Thyroid gland (tissue), 4 donors: ENCODE measurements at places on chromosomes 6 and 20. TPM values are rescaled to one million over a fixed set of nuclear protein-coding genes. Genes with fewer than 3 reads are reported as not detected.
A peak's percentile ranks its signal among the peaks of the same experiment; 100 is the strongest.

GRCh38 chr6:147222160-147222838, 18.1 kb downstream of the STXBP5 start:
- H3K27me3 ChIP-seq: no peaks in the 10 kb centered on the region
- no peaks in the 10 kb centered on the region for H3K4me1 ChIP-seq
- no peak overlapping the region for H3K27ac ChIP-seq
- no peaks in the 10 kb centered on the region for H3K36me3 ChIP-seq
- DNase-seq: no peak

GRCh38 chr6:139230391-139230840, 61.4 kb downstream of the TXLNB start:
- no peaks in the 10 kb centered on the region for H3K27me3 ChIP-seq
- H3K27ac ChIP-seq: no peak overlapping the region
- no peak for DNase-seq
- no peaks in the 10 kb centered on the region for H3K36me3 ChIP-seq
- H3K4me1 ChIP-seq: no peaks in the 10 kb centered on the region

- no peaks in the 10 kb centered on the region for H3K27me3 ChIP-seq
- no peak overlapping the region for H3K4me3 ChIP-seq
- peak overlapping the region; percentile 32 for H3K27ac ChIP-seq
- DNase-seq: peak; percentile 13
- no peaks in the 10 kb centered on the region for H3K36me3 ChIP-seq
- peaks cover 18% of the 10 kb centered on the region for H3K4me1 ChIP-seq
Measured at GRCh38 chr6:113994934-113995342, 24.0 kb upstream of the HDAC2 start.

DNA sequence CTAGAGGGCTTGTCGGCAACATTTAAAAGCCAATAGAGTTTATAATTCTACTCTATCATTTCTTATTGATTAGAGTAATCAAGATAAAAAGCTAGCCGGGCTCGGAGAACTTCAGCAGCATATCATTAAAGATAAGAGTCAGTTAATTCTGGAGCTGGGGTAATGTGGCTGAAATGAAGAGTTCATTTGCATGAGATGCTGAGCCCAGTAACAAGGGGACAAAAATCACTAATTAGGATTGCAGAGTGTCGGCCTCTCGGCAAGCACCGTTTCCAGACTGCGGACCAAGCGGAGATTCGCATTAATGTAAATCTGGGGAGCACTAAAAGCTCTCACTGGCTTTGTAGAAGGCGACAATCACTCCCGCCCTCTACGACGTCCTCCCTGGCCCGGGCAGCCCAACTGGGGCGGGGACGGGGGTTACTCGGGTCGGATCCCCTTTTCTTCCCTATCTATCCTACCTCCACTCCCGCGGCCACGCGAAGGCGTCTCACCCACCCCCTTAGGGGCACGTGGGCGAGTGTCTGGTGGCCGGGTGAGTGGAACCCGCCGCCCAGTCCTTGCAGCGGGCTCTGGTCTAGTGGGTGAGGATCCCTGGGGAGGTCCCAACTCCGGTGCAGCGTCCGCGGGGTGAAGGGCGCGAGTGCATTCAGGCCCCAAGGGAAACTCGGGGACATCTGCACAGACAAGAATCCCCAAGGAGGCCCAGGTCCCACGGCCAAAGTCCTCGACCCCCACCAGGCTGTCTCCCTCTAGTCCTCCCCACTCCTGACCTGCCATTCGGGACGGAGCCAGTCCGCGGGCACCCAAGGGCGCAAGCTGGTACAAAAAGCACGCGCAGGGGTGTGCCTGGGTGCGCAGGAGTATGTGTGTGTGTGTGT, 42.2 kb upstream of the OSTM1 start:
- H3K27me3 ChIP-seq: no peaks in the 10 kb centered on the region
- no peak for DNase-seq
- peaks cover 39% of the 10 kb centered on the region for H3K4me1 ChIP-seq
- H3K4me3 ChIP-seq: no peak overlapping the region
- no peaks in the 10 kb centered on the region for H3K36me3 ChIP-seq
- H3K27ac ChIP-seq: no peak overlapping the region

DNA sequence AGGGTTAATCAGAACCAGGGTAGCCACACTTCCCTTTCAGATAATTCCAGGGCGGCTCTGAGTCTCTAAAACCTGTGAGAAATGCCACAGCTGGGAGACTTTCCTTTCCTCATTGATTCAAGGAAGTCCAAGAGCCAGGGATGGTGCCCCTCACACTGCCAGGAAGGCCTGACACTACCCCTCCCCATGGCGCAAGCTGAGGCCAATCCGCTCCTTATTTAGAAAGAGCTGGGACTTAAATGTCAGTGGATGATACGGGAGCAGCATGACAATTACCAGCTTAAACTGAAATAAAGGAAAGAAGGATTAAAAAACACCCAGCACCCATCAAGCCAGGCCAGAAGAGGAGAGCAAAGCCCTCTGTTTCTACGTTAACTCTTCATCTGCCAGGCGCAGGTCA, 244.4 kb downstream of the LRFN2 start:
- no peak for DNase-seq
- H3K4me3 ChIP-seq: no peak overlapping the region
- H3K27me3 ChIP-seq: no peaks in the 10 kb centered on the region
- no peaks in the 10 kb centered on the region for H3K4me1 ChIP-seq
- H3K36me3 ChIP-seq: no peaks in the 10 kb centered on the region
- H3K27ac ChIP-seq: no peak overlapping the region

DNA sequence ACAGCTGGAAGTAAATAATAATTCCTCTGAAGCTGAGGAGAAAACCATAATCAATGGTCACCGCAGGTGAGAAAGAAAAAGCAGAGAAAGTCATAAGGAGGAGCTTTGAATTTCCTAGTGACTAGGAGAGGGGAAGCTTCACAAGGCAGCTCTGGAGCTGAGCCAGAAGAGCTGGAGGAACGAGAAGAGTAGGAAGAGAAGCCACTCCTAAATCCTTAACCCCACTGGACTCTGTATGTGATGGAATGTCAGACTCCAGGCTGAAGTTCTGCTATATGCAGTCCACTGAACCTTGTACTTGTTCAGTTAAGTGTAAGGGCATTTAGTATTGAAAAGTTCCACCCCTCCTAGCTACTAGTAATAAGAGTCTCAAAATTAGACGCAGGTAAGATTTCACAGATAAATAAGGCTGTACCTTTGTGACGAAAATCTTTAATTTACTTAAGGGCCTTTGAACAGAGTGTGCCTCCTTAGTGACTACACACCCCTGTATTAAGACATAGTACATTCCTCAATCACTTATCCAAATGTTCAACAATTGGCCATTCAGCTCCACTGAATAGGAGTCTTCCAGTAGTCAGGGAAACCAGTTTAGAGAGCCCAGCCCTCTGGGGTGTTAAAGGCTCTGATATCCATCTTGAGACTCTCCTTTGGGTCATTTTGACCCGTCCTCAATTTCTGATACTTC, 71.4 kb upstream of the UFL1 start:
- H3K36me3 ChIP-seq: no peaks in the 10 kb centered on the region
- H3K4me1 ChIP-seq: no peaks in the 10 kb centered on the region
- H3K27me3 ChIP-seq: no peaks in the 10 kb centered on the region
- H3K4me3 ChIP-seq: no peak overlapping the region

GRCh38 chr6:166526937-166527336, 59.5 kb downstream of the RAMACL start:
- peaks cover 13% of the 10 kb centered on the region for H3K36me3 ChIP-seq
- DNase-seq: no peak
- H3K4me1 ChIP-seq: peaks cover 5% of the 10 kb centered on the region
- no peak overlapping the region for H3K4me3 ChIP-seq

TGM3 gene
- total RNA-seq: not detected

GRCh38 chr20:10119336-10119735, 84.5 kb downstream of the ANKEF1 start:
- no peaks in the 10 kb centered on the region for H3K27me3 ChIP-seq
- H3K36me3 ChIP-seq: no peaks in the 10 kb centered on the region
- no peak overlapping the region for H3K4me3 ChIP-seq

KCNQ5 gene
- 1.1 TPM for total RNA-seq

GRCh38 chr6:154529957-154530356, 19.5 kb upstream of the CNKSR3 start:
- H3K27me3 ChIP-seq: no peaks in the 10 kb centered on the region
- H3K4me3 ChIP-seq: no peak overlapping the region
- H3K36me3 ChIP-seq: no peaks in the 10 kb centered on the region
- no peak overlapping the region for H3K27ac ChIP-seq
- no peak for DNase-seq

- no peak overlapping the region for H3K4me3 ChIP-seq
- no peaks in the 10 kb centered on the region for H3K27me3 ChIP-seq
- peak overlapping the region; percentile 70 for H3K27ac ChIP-seq
- H3K36me3 ChIP-seq: peaks cover 3% of the 10 kb centered on the region
Measured at GRCh38 chr6:154164397-154164796, 125.4 kb downstream of the OPRM1 start.

- no peaks in the 10 kb centered on the region for H3K36me3 ChIP-seq
- H3K4me1 ChIP-seq: peaks cover 3% of the 10 kb centered on the region
- H3K4me3 ChIP-seq: no peak overlapping the region
- DNase-seq: no peak
Measured at GRCh38 chr6:140107216-140107615, 732.8 kb upstream of the CITED2 start.

MAPK14 gene
- 121 TPM for total RNA-seq

DNA sequence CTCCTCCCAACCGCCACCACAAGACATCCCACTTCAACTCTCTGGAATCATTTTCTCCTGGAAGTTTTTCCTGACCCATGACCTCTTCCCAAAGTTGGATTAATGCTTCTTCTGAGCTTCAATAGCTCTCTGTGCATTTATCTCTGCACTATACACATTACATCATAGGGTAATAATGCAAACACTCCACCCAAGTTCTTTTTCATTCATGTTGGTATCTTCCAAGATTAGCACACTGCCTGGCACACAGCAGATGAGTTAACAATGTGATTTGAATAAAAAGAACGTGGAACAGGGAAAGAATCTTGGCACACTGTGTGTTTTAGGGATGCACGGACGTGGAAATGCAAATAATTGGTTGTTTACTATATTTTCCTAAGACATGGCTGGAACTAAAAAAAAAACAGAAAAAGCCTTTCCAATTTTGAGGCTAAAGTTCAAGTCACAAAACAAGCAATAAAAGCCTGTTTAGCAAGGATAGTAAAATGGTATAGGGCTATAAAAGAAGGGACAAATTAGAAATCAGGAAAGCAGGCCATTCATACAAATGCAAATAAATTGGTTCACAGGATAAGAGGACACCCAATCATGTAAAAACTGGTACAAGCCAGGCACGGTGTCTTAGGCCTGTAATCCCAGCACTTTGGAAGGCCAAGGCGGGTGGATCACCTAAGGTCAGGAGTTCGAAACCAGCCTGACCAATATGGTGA, 1.6 kb upstream of the FAM135A start:
- no peak overlapping the region for H3K4me3 ChIP-seq
- peaks cover 7% of the 10 kb centered on the region for H3K4me1 ChIP-seq
- H3K36me3 ChIP-seq: no peaks in the 10 kb centered on the region
- H3K27ac ChIP-seq: no peak overlapping the region
- no peaks in the 10 kb centered on the region for H3K27me3 ChIP-seq
- no peak for DNase-seq

DNA sequence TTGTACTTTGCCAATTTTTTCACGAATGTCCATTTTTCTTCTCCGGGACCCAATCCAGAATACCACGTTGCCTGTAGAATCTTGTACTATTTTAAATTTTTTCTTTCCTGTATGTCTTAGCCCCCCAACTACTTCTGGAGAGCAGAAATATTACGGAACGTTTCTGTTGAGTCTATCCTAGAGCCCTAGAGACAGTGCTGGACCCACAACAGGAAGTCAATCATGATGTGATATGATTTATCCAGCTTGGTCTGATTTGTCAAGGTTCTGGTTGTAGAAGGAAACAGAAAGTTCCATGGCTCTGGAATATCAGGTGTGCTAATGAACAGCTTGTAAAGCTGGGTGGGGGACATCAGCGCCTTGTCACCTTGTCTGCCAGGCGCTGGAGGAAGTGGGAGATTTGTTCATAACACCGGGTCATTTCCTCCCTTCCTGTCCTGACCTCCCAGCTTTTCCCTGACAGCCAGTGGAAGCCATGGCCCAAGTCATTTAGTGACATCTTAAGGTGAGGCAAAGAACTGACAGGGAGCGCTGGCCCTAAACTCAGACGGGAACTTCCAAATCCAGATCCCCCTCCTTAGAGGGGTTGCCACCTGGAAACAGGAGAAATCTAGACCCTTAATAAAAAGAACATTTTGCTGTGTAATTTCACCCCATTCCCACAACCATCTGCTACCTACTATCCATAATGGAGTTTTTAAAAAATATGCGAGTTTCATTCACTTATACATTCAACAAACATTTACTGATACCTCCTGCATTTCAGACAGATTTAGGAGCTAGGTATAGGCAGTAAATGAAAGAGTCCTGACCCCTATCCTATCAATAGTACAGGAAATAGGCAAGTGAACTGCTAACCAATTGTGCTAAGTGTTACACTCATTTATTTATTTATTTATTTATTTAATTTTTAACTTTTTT, 130.5 kb downstream of the ZFP64 start:
- no peak overlapping the region for H3K4me3 ChIP-seq
- H3K4me1 ChIP-seq: no peaks in the 10 kb centered on the region
- H3K27me3 ChIP-seq: no peaks in the 10 kb centered on the region
- H3K36me3 ChIP-seq: no peaks in the 10 kb centered on the region
- peak; percentile 7 for DNase-seq
- H3K27ac ChIP-seq: no peak overlapping the region

HEY2 gene
- total RNA-seq: 5.1 TPM

DNA sequence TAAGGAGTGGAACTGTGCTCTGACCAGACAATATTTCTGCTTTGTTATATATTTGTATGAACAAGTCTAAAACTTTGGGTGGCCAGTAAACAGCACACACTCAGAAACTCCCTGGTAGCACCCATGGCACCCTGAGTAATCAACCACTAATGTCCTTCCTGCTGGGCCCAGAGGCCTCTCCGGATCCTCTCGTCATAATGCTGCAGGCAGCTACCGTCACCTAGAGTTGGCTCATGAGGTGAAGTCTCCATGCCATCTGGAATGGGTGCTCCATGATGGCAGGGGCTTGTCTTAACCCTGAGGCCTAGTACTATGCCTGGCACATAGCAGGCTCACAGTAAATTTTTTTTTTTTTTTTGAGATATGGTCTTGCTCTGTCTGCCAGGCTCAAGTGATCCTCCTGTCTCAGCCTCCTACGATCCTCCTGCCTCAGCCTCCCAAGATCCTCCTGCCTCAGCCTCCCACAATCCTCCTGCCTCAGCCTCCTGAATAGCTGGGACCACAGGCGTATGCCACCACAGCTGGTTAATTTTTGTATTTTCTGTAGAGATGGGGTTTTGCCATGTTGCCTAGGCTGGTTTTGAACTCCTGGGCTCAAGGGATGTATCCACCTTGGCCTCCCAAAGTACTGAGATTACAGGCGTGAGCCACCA, 3.0 kb upstream of the SDCBP2 start:
- no peak for DNase-seq
- H3K27me3 ChIP-seq: no peaks in the 10 kb centered on the region
- H3K36me3 ChIP-seq: no peaks in the 10 kb centered on the region
- H3K4me3 ChIP-seq: no peak overlapping the region
- peak overlapping the region; percentile 95 for H3K27ac ChIP-seq

GRCh38 chr6:168870982-168871381, 382.7 kb downstream of the THBS2 start:
- no peak overlapping the region for H3K27ac ChIP-seq
- no peaks in the 10 kb centered on the region for H3K27me3 ChIP-seq
- H3K4me3 ChIP-seq: no peak overlapping the region
- H3K4me1 ChIP-seq: no peaks in the 10 kb centered on the region
- H3K36me3 ChIP-seq: no peaks in the 10 kb centered on the region
- DNase-seq: no peak
